ENCODE measurements at places on chromosomes 2 and 18.

- DNase-seq: no peak
Observed at GRCh38 chr2:213043566-213043965, 107.8 kb downstream of the IKZF2 start.

GRCh38 chr2:98037666-98038336 is 42.1 kb upstream of the TMEM131 start:
- DNase-seq: no peak

DNA sequence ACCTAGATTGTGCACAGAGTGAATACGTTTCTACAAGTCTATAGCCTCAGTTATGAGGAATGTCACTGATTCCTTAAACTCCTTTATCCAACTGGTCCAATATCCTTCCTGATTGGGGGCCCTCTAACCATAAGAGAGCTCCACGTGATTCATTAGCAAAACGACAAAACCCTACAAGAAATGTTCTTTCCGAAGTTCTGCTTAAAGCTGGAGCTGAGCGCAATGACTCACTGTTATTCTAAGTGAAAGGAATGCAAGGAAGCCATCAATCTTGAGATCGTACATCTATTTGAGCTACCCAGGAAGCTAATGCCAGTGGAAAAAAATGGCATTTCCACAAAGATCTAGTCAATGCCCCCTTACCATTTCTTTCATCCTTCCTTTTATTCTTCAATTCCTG is 354.9 kb upstream of the CDH20 start:
- no peak for DNase-seq

DNA sequence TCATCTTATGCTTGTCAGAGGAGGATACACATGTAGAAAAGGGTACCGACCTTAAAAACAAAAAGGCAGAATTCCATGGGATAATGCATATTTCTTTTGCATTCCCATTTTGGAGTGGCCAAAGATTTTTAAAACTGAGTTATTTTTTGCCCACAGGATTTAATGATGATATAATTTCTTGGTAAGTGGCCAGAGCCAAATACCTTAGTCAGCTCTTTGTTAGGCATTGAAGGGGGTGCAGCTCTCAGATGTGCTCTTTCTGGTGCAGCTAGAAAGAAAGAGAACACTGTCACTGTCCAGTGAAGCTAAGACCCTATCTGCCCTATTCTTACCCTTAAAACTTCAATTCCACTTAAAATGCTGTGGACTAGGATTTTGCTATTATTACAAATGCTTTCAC is 10.8 kb downstream of the COQ10B start:
- no peak for DNase-seq

- no peak for DNase-seq
Observed at GRCh38 chr18:56309104-56309503, 329.3 kb downstream of the TXNL1 start.

- DNase-seq: no peak
Observed at GRCh38 chr2:26692279-26692896, at the start of gene KCNK3. TSS of gene KCNK3 (plus strand) at chr2:26692722. CDS start at chr2:26692876, 154 bp downstream.

- DNase-seq: no peak
Observed at GRCh38 chr2:234231460-234231859, 181.0 kb downstream of the SPP2 start.

GRCh38 chr18:32840962-32841361 is 68.1 kb upstream of the KLHL14 start:
- no peak for DNase-seq

DNA sequence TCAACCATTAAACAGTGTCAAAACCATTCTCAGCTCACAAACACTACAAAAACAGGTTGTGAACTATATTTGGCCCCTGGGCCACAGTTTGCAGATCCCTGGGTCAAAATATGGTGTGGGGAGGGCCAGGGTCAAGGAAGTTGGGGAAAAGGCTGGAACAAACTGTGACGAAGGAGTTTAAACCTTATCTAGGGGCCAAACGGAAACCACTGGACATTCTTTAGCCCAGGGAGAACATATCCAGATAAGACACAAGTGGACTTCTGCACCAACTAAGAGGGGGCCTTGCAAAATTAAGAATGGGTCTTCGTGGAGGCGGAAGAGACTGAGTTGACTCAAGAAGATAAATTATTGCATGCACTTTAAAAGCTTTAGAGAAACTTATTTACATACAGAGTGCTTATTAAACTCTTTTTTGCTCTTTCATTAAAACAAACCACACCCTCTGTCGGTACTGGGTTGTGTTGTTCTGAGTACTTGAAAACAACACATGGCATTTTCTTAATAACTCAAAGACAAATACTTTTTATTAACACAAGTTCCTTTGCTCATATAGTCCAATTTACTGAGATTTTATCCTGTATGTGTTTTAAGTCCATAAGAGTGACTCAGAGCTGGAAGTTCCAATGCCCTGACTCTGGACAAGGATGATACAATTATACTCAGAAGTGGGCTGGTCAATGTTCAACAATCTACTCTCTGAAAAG is 5.3 kb upstream of the ASAP2 start:
- no peak for DNase-seq

GRCh38 chr2:136128366-136128765 is 10.4 kb upstream of the CXCR4 start:
- no peak for DNase-seq

GRCh38 chr2:161745866-161746614 is 121.8 kb downstream of the SLC4A10 start:
- DNase-seq: no peak

DNA sequence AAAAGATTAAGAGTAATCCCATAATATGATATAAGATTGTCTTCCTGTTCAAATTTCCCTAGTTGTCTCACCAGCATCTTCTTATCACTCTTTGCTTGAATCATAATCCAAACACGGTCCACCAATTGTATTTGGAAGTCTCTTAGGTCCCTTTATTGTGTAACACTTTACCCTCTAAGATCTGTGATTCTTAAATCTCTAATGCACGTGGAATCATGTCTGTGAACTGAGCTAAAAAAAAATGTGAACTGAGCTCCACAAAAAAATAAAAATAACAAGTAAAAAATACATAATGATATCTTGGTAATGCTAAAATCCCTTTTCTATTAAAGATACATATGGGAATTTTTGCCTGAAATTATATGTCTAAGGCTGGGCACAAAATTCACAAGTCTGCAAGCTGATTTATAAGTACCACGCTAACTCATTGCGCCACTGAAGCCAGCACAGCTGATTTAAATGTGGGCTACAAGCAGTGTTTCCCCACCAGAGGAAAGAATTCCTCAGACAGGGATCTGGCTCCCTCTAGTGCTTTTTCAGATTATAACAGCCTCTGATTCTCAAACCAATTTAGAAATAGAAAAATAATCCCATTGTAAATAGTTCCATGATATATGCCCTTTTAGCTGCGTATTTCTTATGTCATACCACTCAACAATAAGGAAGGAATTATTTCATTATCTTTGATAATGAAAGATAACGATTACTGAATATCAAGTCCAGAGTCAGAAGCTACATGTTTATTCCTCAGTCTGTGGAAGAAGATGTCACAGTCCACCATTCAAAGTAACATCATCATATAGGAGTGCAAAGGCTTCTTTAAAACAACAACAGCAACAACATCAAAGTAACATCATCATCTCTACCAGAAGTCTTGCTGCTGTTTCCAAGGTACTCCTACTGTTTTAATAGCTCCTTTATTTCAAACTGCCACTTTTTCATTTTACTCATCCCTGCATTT is 22.9 kb downstream of the RBM43 start:
- DNase-seq: peak; percentile 9

- no peak for DNase-seq
Observed at GRCh38 chr18:38397094-38397493, 831.5 kb upstream of the CELF4 start.

DNA sequence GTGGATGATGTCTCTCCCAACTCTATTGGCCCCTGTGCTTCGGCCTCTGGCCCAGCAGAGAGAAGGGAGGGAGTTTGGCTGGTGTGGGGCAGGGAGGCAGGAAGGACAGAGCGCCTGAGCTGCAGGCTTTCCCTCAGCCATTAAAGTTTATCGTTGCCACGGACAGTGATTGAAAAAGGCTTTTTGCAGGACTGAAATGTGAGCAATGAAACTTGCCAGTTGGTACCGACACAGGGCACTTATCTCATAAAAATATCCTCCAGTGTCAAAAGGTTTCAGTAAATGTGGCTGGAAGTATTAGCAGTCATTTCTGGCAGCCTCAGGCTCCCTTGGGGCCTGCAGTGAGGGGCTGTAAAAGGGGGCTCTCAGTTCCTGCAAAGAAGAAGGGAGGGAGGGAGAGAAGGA is 169.2 kb downstream of the GLI2 start:
- no peak for DNase-seq

DNA sequence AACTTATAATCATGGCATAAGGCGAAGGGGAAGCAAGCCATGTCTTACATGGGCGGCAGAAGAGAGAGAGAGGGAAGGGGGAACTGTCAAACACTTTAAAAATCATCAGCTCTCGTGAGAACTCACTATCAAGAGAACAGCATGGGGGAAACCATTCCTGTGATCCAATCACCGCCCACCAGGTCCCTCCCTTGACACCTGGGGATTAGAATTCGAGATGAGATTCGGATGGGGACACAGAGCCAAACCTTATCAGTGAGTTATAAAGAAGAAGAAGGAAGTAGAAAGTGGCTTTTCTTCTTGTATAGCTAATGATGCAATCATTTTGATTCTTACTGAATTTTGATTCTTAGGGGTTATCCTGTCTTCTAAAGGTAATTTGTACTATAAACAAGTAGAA is 51.4 kb downstream of the SMCHD1 start:
- no peak for DNase-seq

DNA sequence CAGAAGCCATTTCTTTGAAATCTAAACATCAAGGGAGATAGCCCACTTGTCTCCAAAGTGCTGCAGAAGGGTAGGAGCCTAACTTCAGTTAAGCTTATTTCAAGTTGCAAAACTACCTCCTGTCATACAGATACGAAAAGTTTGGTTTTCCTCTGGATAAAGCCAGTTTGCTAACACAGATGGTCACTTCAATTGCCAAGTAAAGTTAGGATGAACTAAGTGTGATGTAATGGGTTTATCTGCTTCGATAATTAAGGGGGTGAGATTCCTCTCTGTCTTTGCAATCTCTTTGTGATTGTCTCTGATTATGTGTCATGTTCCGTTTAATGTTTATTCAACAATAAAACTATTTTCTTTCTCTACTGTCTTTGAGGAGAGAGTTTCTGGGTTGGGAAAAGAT is 156.4 kb downstream of the SLC39A10 start:
- no peak for DNase-seq

GRCh38 chr18:48640566-48641270 is 101.9 kb downstream of the CTIF start:
- DNase-seq: no peak

DNA sequence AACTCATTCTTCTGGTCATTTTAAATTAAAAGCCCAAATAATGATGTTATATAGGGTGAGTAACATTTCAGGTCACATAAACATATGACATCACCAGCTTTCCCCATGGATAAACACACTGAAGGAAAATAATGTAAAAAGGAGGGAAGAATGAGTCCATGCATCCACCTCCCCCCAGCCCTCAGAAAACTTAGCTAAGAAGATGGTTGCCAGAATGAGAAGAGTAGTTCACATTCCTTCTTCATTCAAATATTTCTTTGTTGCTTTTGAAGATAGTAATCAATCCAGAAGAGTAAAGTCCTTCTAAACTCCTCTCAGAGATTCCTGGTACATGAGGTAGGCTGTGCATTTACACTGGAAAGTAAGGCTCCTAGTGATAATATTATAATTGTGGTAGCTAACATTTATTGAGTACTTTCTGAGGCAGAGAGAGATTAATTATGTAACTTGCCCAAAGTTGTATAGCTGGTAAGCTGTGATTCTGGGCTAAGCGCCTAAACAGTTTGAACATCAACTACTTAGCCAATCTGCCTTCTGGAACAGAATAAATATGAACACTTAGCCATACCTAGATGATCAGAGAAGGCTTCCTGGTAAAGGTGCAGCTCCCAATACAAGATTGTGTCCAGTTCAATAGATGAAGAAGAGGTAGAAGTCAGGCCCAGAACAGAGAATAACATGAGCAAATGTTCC is 256.7 kb upstream of the FN1 start:
- DNase-seq: no peak

- no peak for DNase-seq
Observed at GRCh38 chr2:5372141-5372540, 320.0 kb upstream of the SOX11 start.

GRCh38 chr2:174353004-174353403 is 18.2 kb downstream of the SP9 start:
- no peak for DNase-seq

DNA sequence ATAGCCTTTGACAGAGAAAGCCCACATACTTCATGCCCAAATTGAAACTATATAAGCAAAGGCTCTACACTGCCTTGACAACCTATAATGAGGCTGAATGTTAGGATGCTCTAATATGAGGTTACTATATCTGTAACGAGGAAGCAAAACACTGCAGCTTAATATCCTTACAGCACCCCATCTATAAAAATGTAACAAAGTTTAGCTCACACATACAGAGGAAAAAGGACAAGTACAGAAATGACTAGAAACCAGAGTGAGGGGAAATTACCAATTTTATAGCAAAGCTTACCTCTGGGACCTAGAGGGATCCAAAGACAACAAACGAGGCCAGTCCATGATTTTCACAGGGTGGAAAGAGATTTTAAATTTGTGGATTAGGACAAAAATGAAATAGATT is 138.5 kb downstream of the COL4A4 start:
- no peak for DNase-seq

- no peak for DNase-seq
Observed at GRCh38 chr18:45738660-45739059, 14.7 kb downstream of the SLC14A1 start.

DNA sequence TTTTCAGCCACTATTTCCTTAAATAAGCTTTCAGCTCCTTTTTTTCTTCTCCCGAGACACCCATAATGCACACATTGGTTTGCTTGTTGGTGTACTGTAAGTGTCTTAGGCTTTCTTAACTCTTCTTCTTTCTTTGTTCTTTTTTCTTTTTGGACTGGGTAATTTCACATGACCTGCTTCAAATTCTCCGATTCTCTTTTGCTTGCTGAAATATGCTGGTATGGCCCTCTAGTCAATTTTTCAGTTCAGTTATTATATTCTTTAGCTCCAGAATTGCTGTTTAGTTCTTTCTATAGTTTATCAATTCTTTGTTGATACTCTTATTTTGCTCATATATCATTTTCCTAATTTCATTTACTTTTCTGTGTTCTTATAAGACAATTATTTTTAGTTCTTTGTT is 15.3 kb downstream of the FASTKD2 start:
- DNase-seq: no peak

GRCh38 chr2:38535744-38536506 is 66.8 kb downstream of the HNRNPLL start:
- DNase-seq: no peak

- DNase-seq: no peak
Observed at GRCh38 chr2:2159336-2159735, 171.7 kb downstream of the MYT1L start.

Measured in NCI-H524 treated with DMSO at 0.1 percent for 48 hours (cell line).